Stimulated activated CD4-positive, alpha-beta T cell treated with anti-CD3 and anti-CD28 coated beads, Interleukin-15, amount 100 ng/mL, for 24 hours (primary cell): ENCODE measurements at places on chromosomes 3 and 15.

- DNase-seq, result no peak
Observed at GRCh38 chr3:118948146-118948545, 86.5 kb downstream of the IGSF11 start.

DNA sequence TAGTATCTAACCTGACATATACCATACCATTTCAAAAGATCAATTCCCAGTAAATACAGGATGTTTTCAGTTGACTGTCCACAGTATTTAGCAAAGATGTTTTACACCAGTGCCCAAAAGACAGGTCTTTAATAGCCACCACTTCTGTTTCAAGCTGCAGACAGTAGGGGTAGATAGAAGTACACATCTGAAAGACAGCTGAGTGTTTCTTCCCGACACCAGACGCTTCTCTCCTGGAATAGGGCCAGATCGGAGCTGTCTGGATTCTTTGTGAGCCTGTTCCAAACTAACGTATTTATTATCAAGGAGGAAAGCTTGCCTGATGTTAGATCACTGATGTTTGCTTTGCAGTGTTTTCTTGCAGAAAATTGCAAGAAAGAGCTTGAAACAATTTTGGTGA, 136.1 kb upstream of the RBMS3 start:
- no peak for DNase-seq

- no peak for DNase-seq
Observed at GRCh38 chr15:71447328-71448250, 332.3 kb downstream of the THSD4 start.

DNA sequence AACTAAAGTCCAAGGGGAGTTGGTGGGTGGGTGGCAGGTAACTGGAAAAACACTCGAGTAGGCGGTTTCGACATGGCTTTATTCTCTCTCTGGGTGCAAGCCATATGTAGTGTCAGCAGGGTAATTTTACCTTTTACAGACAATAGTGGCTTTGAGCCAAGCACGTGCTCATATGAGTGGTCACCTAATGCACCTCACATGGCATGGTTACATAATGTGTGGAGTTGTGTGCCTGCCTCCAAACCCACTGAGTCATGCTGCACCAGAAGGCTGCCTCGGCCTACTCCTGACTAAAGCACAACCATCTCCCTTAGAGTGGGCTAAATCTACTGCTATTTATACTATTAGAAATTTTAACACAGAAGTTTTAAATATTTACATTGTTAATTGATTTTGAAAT, 16.5 kb downstream of the CCRL2 start:
- DNase-seq, result no peak

DNA sequence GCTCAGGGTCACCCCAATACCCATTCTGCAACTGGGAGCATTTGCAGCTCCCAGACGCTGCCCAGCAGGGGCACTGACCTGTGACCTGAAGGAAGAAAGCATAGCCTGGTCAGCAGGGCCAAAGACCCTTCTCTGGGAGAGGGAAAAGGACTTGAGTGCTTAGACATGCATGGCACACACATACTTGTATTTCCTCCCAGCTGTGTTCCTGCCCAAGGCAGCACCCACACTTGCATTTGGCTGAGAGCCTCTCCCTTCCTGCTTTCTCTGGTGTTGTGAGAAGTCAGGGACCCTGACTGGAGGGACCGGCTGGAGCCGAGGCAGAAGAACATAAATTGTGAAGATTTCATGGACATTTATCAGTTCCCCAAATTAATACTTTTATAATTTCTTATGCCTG, 7.2 kb upstream of the LAMB2 start:
- DNase-seq, result no peak

DNA sequence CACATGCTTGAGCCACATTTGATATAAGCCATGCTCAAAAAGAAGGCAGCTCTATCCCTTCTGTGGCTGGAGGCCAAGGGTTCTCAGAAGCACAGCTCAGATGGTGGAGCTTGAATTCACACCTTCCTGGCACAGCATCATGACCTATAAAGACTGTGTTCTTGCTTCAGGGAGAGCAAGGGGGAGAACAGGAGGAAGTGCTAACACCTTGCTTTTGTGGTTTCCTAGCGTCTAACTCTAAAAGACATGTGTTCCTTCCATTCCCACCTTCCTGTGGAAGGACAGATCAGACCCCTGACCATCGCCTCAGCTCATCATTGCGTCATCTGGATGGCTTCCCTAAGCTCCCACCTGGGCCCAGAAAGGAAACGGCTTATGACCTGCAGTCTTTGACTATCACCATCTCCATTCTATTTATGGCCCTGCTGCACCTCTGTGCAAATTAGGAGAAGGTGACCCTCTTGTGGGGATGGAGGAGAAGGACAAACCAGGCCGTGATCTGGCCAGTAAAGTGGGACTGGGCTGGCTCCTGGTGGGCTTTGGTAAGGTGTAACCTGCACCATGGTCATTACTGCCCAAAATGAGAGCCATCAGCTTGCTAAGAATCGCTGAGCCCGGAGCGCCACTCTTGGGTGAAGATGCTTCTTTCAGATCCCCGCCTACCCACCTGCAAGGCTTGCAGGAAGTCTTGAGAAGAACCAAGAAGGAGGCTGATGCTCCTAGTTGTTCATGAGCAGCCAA, 128.5 kb downstream of the SERPINI1 start:
- no peak for DNase-seq

DNA sequence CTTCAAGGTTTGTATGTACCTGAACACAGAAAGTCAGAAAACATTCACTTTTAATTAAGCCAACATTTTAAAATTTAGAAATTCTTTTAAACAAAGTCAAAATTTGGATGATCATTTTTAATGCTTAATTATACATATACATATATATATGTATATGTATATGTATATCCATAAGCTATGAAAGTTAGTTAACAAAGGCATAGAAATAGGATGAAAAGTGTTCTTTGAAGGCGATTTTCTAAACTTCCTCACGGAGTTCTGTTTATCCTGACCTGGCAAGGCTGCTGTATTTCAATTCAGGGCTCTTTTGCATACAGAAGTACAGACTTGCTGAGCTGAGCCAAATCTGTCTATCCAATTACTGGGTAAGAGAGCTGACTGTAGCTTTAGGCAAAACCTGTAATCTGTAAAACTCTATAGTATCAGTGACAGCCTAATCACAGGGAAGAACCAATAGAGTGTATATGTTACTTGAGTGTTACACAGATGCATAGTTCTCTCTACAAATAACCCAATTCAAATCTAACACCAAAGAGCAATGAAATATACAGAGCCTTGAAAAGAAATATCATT, 32.1 kb upstream of the THRB start:
- DNase-seq, result no peak

DNA sequence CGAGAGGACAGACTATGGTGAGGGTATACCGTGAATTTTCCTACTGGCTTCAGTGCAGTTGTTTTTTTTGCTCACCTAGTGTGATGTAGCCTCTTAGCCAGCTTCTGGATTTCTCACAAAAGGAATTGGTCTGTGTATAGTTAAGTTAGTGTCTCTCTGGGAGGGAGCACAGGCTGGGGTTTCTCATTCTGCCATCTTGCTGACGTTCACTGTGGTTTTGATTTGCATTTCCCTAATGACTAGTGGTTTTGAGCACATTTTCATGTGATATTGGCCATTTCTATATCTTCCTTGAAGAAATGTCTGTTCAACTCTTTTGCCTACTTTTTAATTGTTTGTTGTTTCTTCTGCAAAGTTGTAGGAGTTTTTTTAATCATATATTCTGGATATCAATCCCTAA, 2.2 kb upstream of the CD86 start:
- DNase-seq, result no peak

GRCh38 chr15:51185213-51186159, 90.8 kb upstream of the TNFAIP8L3 start:
- no peak for DNase-seq

DNA sequence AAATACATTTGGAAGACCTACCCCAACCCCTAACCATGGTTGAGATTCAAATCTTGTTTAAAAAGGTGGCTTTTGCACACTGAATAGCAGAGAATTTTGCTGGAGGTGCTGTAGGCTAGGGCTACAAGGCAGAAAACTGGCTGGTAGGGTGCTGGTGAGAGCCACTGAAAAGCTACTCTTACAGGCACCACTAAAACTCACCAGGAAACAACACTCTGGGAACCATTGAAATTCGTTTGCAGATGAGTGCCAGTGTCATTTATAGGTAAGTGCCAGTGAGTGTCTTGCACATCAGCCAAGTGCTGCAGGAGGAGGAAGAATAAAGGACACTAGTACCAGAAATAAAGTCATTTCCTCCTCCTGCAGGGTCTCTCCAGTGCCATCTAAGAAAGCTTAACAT, 610.2 kb downstream of the ZNF385D start:
- DNase-seq, result no peak
